ENCODE measurements at places on chromosomes 11 and 22. TPM values are rescaled to one million over a fixed set of nuclear protein-coding genes. Genes with fewer than 3 reads are reported as not detected.

Gene APOBEC3F
- polyA plus RNA-seq = 4.9 TPM

Gene OR4D5
- not detected for polyA plus RNA-seq

Gene SDF2L1
- polyA plus RNA-seq = 16.7 TPM

Gene TRIM49
- not detected for polyA plus RNA-seq

DNA sequence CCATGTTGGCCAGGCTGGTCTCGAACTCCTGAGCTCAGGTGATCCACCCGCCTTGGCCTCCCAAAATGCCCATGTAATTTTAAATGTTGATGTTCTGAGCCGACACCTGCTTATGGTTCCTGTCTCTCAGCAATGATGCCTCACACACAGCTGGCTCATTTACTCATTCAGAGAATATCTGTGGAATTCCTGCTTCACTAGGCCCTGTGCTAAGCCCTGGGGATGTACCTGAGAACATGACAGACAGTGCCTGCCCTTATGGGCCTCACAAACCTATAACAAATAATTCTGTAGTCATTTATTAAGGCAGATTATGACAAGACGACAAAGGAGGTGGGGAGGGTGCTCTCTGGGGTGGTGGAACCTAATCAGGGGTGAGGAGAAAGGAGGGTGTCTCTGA lies 93.7 kb downstream of the PRR5L start:
- no peak for DNase-seq

DNA sequence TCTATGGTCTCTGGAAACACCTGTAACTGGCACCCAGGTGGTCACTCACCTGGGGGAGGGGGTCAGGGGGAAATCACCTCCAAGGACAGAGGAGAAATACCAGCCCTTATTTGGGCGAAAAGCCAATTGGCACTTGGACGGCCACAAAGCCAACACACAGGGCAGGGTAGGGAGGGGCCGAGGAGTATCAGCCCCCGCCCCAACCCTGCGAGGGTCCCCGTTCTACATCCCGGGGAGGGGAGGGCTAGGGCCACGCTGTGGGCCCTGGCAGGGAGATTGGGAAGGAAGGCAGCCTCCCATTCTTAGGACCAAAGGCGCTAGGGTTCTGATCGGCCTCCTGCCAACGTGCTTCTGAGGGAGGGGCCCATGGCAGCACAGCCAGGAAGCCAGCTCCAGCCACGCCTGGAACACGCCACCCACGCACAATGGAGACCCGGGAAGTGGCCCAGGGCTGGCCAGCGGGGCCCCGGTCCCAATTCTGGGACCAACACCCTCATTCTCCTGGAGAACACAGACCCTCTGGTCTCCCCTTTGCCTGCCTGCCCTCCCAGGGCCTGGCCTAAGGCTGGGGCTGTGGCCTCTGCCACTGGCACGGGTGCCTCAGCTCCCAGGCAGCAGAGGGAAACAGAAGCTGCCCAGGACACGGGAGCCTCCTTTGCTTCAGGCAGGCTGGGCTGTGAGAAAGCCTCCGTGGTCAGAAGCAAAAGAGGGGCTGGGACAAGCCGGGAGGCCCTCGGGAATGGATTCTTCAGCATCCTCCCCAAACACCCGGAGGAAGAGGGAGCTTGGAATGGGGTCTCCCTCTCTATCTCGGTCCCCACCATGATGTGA lies 7.4 kb downstream of the CBX6 start:
- peak; percentile 74 for DNase-seq

- peak; percentile 97 for DNase-seq
These were observed at the start of gene ZNF74 for GRCh38 chr22:20393705-20394476. TSS of gene ZNF74 (plus strand) at chr22:20394151. CDS start at chr22:20394629, 478 bp downstream.

GRCh38 chr11:5713695-5714094 lies 22.6 kb upstream of the OR56B1 start:
- DNase-seq = no peak

GRCh38 chr22:35740616-35741015 lies 22.9 kb downstream of the APOL5 start:
- DNase-seq = no peak

DNA sequence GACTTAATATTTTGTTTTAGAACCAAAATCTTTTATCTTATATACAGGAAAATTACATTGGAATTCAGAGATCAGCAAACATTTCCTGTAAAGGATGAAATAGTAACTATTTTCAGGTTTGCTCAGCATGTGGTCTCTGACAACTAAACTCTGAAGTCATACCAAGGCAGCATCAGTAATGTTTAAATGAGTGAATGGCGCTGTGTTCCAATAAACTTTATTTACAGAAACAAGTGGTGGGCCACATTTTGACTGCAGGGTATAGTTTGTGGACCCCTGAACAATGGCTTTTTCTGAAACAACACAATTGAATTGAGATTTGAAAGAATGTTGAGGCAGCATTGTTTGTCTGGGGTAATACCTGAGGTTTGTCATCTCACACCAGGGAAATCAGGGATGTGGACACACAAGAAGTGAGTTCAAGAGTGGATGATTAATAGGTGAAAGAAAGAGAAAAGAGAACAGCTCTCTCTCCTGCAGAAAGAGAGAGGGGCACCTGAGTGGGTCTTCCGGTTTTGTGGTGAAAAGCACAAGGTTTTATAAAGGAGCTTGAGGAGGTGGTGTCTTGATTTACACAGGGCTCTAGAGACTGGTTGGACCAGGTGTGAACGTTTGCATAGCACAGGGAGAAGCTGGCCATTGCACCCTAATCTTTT lies 113.5 kb upstream of the VPREB1 start:
- DNase-seq = no peak

- no peak for DNase-seq
These were observed 74.0 kb upstream of the CLDN5 start for GRCh38 chr22:19598054-19598855.

GRCh38 chr22:21939461-21939913 lies 13.2 kb downstream of the PPM1F start:
- DNase-seq = no peak

GRCh38 chr22:20619045-20619892 lies 111.9 kb downstream of the MED15 start:
- DNase-seq = peak; percentile 7

- no peak for DNase-seq
These were observed 8.3 kb upstream of the MS4A6E start for GRCh38 chr11:60318726-60319125.

DNA sequence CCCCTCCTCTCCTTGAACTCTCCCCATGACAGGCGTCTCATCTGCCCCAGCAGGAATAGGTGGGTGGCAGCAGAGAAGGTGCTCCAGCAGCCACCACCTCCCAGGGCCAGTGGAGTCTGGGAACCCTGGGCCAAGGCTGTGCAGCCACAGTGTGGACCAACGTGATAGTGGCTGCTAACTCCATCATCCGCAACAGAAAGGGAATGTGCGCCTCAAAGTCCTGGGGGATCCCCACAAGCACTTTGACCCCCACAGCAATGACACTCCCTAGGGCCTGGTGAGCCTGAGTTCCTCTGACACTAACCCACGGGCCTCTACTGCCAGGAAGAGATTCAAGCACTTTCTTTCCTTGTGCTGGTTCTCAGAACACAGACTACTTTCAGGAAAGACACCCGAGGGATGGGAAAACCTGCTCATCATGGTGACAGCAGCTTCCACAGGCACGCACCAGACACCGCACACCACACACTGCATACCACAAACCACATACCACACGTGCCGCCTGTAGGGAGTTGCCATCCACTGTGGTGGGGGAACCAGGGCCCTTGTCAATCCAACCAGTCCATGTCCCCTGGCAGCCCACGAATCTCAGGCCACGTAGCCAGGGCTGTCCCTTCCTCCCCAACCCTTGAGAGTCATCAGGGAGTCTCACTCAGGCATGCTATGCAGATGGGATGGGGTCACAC lies 3.4 kb upstream of the SLC25A1 start:
- no peak for DNase-seq

DNA sequence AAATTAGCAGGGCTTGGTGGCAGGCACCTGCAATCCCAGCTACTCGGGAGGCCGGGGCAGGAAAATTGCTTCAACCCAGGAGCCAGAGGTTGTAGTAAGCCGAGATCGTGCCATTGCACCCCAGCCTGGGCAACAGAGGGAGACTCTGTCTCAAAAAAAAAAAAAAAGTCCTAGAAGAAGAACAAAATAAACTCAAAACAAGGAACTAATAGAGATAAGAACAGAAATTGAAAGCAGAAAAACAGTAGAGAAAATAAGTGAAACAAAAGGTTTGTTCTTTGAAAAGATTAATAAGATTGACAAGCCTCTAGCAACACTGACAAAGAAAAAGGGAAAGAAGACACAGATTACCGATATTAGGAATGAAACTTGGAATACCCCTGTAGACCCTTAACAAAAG lies 45.1 kb upstream of the CBX7 start:
- DNase-seq = no peak

DNA sequence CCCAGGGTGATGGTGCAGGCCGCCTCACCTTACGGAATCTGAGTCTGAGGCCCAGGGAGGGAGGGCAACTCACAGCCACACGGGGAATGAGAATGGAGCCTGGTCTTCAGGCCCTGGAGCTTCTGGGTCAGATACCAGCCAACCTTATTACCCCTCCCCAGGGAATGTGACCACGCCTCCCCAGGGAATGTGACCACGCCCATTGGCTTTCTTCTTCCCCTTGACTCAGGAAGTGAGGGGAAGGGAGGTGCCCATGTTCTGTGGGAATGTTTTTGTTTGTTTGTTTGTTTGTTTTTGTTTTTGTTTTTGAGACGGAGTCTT lies 57.5 kb upstream of the RBFOX2 start:
- no peak for DNase-seq

DNA sequence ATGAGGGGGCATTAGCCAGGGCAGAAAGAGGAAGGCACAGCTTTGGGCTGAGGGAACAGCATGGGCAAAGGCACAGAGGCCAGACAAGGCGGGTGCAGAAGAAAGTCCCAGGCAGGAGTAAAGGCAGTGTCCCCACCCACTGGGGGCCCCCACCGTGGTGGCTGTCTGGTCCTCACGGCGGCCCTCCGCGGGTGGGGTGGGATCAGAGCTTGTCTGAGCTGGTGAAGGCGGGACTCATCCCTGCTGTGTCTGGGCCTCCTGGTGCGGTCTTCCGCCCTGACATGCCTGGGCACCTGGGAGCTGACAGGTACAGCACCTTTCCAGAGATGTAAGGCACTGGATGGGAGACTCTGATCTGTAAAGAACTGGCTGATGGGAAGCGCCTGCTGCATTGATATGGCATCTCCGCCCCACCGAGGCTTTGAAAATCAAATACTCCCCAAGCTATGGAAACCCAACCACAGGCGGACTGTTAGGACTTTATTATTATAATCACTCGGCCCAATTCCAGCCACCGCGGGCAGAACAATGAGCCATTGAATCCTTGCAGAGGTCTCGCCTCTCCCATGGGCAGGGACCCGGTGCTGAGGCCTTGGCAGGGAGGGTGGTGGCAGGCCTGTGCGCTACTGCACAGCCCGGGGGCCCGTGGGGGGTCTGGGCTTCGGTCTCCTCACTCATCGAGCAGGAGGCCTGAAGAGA lies 14.2 kb upstream of the GNB1L start:
- peak; percentile 41 for DNase-seq
